ENCODE measurements at places on chromosomes 7 and 10.

DNA sequence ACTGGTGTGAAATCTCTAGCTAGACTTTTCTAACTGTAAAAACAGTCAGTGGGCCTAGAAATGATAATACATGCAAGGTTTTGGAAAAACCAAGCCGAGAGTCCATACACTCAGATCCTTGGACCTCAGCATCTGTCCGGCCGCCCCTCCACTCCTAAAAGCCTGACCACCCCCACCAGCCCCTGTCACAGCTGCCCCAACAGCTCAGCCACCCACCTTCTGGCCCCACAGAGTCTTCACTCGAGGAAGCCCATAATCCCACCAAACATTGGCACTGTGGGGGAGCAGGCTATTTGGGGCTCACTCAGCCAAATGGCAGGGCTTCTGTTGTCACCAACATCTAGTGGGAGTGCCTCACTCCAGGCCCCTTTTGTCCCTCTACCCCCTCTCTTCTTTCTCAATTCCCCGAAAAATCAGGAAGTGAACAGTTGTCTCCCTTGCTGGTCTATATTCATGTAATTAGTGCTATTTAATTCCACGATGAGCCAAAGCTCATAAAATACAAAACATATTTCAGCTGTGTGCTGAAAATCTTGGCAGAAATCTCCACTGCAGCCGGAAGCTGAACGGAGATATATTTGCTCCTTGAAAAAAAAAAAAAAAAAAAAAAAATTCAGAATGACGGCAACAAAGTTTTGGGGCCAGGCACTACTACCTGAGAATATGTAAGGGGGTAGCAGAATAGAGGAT, 55.5 kb downstream of the PLXNA4 start:
- DNase-seq: no peak

DNA sequence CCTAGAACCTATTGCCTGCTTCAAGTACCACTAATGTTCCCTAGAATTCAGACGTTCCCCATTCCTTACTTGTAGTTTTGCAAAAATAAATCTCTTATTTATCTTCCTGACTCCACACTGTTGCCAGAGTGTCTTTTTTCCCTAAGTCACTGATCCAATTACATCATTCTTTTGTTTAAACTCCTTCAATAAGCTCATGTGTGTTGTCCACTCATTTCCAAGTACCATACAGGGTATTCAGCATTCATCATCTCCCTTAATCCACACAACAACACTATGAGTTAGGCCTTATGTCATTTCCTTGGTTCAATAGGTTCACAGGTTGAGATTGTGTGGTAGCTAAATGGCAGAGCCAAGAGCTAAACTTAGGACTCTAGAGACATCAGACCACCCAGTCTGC, 119.9 kb upstream of the RHOBTB1 start:
- DNase-seq: no peak

DNA sequence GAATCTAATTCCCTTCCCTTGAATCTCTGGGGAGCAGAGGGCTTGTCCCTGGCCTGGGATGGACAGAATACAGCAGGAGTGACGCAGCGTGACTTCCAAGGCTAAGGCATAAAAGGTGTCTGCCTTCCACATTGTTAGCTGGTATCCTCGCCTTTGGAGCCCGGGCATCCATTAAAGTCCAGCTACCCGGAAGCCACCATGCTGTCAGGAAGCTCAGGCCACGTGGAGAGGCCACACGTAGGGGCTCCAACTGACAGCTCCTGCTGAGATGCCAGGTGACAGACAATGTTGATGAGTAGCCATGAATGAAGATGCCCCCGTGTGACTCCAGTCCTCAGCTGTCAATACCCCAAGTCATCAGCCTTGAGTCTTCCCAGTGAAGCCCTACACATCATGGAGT, 99.9 kb downstream of the OAT start:
- DNase-seq: no peak

- DNase-seq: no peak
Measured at GRCh38 chr7:93171606-93172226, 23.5 kb upstream of the SAMD9L start.

- no peak for DNase-seq
Measured at GRCh38 chr10:51983481-51983880, 284.1 kb upstream of the CSTF2T start.

DNA sequence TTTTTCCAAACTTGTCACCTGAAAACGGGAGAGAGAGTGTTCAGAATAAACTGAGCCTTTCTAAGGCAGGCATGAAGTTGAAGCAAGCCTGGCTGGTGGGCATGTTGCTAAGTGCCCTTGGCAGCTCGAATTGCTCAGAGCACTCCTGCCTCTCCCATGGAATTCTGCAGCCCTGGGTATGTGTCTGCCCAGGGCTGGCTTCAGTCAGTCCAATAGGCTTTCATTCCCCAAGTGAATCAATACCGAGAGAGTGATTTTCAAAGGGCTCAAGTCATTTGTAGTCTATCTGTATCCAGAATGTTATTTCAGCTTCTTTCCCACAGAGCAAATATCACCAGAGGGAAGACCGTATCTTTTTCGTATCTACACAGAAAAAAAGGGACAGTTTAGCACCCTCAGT, 415.5 kb upstream of the COBL start:
- no peak for DNase-seq

- DNase-seq: peak; percentile 58
Measured at GRCh38 chr10:98309366-98310355, 41.7 kb upstream of the LOXL4 start.

DNA sequence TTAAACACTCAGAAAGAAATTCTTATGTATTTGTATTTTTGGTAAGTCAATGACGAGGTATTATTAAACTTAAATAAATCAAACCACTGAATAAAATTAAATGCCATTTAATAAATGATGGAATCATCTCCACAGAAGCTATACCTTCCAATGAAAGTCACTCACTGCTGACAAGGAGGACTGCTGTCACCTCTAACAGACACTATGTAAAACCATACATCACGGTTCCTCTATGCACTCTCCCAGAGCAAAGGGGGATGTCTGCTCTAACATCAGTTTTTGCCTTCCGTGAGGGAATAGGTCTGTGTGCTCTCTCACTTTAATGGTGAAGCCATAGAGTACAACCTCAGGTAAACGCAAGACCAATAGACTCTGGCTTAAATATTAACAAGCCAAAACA, 99.7 kb upstream of the DDC start:
- no peak for DNase-seq

GRCh38 chr10:103613616-103614015, 120.1 kb downstream of the NEURL1 start:
- DNase-seq: no peak

DNA sequence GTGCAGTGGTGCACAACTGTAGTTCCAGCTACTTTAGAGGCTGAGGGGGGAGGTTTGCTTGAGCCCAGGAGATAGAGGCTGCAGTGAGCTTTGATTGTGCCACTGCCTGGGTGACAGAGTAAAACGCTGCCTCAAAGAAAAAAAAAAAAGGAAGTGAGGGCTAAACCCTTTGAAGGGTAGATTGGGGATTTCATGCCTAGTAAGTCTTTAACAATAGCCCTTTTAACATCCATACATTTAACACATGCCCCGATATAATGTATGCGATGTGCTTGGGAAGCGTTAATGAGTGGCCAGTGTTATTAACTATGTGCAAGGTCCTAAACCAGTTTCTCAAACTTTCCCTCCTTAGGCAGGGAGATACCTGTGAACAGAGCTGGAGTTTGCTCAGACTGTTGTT, 229.2 kb upstream of the HPS1 start:
- DNase-seq: no peak

GRCh38 chr7:158819571-158820203, 9.6 kb downstream of the ESYT2 start:
- no peak for DNase-seq

- no peak for DNase-seq
Measured at GRCh38 chr7:80002865-80003264, 131.8 kb upstream of the GNAI1 start.

- DNase-seq: peak; percentile 89
Measured at GRCh38 chr10:79400146-79401004, 45.0 kb downstream of the ZCCHC24 start.

GRCh38 chr10:102597131-102597991, 46.9 kb upstream of the TRIM8 start:
- DNase-seq: no peak

DNA sequence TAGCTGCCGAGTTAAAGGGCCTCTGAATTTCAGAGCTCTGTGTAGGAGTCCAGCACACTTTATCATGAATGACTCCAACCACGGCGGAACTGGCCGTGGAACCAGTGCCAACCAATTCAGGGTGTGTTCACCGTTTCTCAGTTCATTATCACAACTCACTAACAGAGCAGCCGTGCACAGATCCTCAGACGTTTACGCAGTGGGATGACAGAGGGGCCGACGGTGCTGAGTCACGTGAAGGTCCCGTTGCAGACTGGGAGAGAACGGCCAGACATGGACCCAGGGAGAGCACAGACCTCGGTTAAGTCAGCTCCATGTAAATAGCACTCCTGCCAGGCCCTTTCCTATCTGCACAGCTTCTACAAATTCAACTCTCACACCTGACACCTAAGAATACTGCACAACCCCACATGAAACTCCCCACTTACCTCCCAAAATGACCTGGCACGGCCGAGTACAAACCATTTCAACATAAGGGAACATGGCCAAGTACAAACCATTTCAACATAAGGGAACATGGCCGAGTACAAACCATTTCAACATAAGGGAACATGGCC, 95.5 kb downstream of the DIP2C start:
- no peak for DNase-seq

DNA sequence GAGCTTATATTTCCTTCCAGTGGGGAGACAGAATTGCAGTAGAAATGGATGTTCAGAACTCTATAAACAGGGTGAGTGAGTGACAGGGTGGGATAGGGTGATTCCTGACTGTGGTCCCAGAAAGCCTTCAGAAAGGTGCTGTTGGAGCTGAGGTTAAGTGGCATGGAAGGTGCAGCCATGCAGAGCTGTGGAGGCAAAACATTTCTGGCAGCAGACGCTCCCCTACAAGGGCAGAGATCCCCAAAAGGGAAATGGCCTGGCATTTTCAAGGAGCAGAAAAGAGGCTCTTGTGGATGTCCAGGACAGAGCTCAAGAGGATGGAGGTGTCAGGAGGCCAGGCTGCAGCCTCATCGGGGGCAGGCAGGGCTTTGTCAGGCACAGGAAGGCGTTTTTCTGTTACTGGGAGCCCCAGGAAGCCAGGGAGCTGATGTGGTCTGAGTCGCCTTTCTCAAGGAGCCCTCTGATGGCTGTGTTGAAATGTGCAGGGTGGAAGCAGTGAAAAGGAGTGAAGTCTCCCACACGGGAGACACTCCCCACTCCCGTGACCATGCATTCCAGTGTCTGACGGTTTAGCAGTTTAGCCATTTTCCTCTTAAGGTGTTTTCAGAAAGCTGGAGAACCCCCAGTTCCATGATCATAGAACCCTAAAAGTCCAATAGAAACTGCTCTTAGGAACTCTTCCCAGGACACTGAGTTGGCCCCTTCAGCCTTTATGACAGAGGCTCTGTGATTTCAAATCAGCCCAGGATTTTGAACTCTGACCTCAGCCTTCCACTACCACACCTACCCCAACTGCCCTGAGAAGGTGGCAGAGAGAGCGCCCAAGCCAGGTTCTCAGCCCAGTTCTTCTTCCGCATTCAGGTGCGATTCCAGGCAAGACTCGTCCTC, 96.2 kb downstream of the C10orf105 start:
- DNase-seq: no peak

DNA sequence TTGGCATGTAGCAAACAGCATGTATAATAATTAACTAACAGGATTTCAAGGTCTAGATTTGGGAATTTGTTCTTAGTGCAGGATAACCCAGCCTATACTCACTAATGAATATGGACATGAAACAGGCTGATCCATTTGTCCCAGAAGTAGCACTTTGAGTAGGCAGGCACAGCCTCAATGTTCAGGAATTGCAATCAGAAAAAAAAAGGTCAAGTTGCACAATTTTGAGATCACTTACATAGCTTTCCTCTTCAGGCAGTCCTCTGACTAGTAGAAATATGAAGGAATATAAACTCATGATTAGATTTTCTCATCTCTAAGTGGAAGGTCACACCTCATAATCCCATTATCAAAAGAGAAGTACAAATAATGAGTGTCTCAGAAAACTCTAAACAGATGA, 921.4 kb upstream of the CELF2 start:
- DNase-seq: no peak

- no peak for DNase-seq
Measured at GRCh38 chr10:113930482-113931057, 76.1 kb downstream of the NHLRC2 start.

- DNase-seq: no peak
Measured at GRCh38 chr7:33771422-33771821, 133.9 kb upstream of the BMPER start.

DNA sequence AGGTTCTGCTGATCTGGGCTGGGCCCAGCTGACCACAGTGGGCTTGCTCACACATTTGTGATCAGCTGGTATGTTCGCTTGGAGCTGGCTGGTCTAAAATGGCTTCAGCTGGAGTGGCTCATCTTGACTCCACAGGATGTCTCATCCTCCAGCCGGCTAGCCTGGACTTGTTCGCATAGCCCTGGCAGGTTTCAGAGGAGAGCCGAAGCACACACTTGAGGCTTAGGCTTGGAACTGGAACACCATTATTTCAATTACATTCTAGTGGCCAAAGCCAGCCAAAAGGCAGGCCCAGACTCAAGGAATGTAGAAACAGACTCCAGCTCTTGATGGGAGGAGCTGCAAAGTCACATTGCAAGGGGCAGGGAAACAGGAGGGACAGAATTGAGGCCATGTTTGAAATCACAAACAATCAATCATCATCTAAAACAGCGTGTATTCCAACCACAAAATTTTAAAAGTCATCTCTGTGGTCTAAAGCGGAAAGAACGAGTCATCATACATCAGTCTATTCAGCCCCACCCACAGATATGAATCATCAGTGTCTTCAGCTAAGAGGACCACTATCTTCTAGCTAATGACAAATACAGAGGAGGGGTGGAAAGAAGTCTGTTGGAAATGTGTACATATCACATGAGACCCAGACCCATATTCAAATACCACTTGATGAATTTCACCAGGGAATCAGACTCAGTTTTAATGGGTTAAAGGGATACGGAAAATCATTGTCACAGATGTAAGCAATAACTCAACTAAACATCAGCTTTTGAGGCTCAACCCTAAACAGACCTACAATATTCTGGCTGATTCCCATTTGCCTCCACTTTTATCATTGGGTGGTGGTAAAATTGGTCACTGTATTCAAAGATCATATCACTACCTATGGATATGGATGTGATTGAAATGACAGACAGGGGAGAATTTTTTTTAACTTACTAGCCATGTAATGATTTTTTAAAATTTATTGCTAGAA, 139.0 kb upstream of the MKLN1 start:
- no peak for DNase-seq

- no peak for DNase-seq
Measured at GRCh38 chr7:121945480-121946236, 72.7 kb downstream of the PTPRZ1 start.

DNA sequence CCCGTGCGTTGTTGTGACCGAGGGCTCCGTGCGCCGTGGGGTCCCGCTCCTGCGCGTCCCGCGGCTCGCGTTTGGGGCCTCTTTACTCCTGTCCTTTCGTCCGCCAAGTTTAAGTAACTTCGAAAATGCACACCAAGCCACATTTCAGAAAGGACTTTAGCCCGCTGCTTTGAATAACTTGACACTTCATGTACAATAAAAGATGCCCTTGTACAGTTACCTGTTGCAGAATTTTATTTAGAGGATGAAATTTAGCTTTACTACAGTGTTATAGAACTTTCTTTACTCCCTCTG, 459 bp downstream of the SUGCT start:
- no peak for DNase-seq

- DNase-seq: no peak
Measured at GRCh38 chr10:69324583-69324982, 46.3 kb downstream of the HK1 start.

All from H1 (cell line).